ENCODE measurements at places on chromosomes 3 and 15.

DNA sequence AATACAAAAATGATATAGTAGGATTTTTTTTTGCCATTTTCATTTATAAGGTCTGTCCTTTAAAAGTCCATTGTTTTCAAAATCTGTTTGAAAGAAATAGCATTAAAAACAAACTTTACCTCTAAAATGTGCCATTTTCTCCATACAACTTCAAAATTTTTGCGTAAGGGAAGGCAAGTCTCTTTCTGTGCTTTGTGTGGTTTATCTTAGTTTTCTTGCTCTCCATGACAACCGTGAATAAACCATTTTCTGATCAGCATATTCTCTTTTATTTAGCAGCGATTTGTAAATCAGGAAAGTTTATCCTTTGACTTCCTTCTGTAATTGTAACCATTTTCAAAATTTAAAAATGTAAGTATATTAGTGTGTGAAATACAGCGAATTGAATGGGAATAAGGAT lies 147.9 kb upstream of the CGNL1 start:
- DNase-seq = no peak

- no peak for DNase-seq
Observed at GRCh38 chr15:73196113-73196512, 143.8 kb downstream of the NEO1 start.

DNA sequence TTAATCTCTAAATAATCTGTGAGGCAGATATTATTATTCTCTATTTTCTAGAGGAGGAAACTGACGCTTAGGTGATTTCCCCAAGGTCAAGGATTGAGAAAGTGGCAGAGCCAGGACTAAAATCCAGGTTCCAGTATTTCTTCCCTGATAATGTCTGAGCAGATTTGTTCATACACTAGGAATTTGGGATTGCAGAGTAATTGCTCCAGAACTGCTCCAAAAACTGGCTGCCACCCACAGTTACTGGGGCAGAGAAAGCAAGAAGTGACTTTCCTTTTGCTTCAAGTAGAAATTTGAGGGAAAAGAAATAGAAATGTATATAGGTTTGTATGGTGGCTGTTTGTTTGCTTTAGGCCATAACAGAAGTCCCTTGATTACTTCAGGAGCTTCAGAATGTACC lies 60.6 kb downstream of the SLC12A8 start:
- DNase-seq = no peak

DNA sequence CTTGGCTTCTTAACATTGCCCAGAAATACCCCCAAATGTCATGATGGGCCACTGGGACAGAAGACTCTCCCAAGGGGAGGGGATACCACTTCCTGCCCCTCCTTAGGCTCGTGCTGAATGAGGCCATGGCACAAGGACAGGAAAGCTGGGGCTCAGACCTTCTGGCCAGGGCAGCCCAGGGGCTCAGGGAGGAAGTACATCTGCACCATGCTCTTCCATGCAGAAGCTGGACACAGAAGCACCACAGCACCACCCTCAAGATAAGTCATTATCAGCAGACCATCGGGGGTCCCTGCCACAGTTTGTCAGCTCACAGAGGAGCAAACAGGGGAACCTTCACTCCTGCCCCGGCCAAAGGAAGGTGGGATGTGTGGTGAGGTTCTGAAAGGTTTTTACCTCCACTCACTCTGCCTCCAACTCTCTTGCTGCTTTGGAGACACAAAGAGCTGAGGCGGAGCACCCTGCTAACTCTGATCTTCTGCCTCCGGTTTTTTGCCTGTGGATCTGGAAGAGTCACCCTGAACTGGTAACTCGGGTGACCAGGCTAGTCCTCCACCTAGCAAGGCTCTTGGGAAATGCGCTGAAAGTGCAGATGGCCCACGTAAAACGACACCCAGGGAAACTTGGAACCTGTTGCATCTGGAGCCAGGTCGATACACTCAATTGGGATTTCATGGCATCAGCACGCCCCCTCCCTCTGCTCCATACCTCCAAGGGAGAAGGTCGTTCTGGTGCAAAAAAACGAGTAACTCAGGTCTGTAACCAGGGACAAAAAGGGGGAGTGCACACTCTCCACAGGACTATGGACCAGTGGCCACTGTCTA lies 8.3 kb downstream of the BMF start:
- no peak for DNase-seq

All from NCI-H187 treated with DMSO at 0.1 percent for 48 hours (cell line).